ENCODE measurements at places on chromosomes 6 and 20.

DNA sequence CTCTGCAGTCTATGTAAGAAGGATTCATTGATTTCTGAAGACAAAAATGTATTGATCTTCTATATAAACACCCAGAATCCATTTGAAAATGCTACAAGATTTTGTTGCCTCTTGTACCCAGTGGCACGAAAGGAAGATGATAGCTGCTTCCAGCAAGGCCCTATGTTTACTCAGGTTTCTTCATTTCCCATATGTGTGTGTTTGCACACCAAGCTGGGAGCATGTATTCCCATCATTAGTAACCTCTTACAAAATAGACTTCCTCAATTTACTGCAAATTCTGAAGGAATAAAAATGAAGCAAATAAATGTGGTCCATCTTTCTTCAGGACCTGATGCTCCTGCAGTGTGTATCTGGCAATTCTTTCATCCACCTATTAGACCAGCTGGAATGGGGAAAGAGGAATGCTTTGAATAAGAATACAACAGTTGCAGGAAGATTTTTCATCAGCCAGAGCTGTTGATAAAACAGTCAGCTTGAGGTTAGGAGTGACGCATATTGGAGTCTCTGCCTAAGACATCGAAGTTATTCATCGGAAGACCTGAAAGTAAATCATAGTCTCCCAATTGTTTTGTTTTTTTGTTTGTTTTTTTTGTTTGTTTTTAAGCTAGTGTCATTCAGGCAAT lies 132.3 kb downstream of the PDE7B start:
- no peak for DNase-seq

- DNase-seq = no peak
Measured at GRCh38 chr6:63689421-63689820, 53.8 kb downstream of the PHF3 start.

GRCh38 chr20:53825282-53825681 lies 231.6 kb upstream of the ZNF217 start:
- DNase-seq = no peak

DNA sequence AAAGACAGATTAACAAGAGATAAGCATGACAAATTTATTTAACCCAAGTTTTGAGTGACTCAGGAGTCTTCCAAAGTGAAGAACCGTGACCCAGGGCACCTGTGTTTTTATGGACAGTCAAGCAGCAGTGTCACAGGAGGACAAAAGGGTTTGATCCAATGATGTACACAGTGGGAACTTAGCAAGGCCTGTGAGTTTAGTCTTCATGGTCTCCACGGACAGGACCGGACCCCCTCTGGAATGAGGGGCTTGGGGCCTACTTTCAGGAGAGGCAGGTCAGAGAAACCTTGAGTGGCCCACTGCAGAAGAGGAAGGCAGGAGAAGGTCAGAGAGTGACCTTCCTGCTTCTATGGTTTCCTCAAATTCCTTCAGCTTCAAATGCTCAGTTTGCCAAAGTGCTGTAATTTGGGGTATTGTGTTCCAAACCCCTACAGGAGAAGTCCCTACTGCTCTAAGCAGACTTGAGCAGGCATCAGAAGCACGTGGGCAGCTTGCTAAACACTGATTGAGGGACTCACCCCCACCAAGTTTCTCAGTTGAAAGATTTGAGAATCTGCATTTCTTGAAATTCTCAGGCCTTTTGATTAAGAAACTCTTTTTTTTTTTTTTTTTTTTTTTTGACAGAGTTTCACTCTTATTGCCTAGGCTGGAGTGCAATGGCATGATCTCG lies 26.4 kb upstream of the ZMYND8 start:
- DNase-seq = no peak

DNA sequence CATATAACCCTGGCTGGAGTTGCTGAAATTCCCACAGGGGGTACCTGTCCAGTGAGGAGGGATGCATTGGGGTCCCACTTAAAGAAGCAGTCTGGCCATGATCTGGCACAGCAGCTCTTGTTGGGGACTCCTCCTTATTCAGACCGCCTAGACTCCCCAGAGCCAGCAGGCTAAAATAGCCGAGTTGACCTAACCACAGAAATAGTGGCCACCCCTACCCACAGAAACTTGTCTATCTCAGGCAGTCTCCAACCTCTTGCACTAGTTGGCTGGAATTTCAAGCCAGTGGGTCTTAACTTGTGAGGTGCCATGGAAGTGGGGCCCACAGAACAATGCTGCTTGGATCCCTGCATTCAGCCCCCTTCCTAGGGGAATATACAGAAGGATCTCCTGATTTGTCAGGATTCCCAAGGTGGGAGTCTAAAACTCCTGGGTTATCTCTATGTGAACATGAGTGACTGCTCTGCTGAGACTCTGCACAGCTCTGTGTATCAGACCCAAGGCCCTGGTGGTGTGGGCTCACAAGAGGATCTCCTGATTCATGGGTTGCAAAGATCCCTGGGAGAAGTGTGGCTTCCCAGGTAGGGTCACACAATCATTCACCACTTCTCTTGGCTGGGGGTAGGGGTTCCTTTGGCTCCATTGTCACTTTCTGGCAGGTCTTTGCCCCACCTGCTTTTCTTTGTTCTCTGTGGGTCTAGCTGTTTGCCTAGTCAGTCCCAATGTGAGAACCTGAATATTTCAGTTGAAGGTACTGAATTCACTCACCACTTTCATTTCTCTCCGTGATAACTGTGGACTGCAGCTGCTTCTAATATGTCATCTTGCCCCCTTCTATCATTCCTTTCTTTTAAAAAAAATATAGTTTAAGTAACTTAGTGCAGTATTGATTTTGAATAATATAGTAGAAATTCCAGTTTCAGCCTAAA lies 65.5 kb upstream of the CLVS2 start:
- DNase-seq = no peak

DNA sequence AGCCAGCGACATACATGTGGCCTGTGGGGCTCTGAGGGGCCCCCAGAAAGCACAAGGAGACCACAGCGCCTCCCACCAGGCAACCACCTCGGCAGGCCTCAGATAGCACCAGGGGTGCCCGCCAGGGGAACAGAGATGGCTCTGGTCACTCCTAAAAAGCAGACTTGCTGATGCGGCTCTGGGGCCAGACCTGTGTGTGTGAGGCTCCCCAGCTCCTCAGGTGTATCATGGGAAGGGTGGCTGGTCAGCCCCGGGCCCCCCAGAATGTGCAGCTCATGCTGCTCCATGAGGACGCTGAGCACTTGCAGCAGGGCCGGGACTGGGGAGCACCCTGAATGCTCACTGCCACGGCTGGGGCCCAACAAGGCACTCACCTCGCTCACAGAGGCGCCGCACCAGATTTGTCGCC lies 60.2 kb downstream of the PYGB start:
- DNase-seq = no peak

GRCh38 chr6:5677219-5678000 lies 329.3 kb downstream of the NRN1 start:
- no peak for DNase-seq

DNA sequence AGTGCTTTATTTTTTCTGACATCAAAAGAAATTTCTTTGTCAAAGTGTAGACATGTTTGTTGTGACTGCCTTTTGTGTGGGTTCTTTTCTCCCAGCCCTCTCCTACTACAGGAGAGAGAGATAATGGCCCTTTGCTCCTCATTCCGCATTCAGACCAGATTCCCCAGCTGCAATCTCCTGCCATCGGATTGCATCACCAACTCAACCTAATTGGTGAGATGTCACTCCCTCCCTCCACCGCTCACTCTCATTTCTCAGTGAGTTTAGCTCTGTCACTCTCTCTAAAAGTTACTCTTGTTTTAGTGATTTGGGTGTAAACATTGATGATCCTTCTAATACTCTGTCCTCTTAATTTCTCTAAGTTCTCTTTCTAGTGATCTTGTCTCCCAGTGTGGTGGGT lies 22.7 kb downstream of the UTRN start:
- no peak for DNase-seq

Measured in cerebellar nuclear complex (tissue), 1 donor.